ENCODE measurements at places on chromosomes 12 and 14.

- no peak for DNase-seq
These were observed 57.9 kb upstream of the SLC38A2 start for GRCh38 chr12:46430340-46430948.

DNA sequence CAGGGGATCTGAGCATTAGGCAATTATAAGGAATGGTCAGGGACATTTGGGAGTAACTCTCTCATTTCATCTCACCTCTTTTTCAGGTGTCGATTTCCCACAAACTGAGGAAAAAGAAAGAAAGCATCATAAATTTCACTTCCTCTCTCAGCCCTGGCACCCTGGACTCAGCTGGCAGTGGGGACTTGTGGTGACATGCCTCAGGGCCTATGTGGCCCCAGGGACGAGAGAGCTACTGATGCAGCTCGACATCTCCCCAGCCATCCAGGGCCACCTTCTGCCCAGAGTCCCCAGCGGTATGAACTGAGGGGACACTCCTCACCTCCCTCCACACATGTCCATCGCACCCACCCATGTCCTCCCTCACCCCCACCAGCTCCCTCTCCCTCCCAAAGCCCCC, 11.7 kb downstream of the TNFRSF1A start:
- DNase-seq: no peak

GRCh38 chr14:36083317-36083716, 93.2 kb downstream of the PTCSC3 start:
- no peak for DNase-seq

GRCh38 chr12:106329231-106329982, 26.9 kb downstream of the TCP11L2 start:
- DNase-seq: no peak

DNA sequence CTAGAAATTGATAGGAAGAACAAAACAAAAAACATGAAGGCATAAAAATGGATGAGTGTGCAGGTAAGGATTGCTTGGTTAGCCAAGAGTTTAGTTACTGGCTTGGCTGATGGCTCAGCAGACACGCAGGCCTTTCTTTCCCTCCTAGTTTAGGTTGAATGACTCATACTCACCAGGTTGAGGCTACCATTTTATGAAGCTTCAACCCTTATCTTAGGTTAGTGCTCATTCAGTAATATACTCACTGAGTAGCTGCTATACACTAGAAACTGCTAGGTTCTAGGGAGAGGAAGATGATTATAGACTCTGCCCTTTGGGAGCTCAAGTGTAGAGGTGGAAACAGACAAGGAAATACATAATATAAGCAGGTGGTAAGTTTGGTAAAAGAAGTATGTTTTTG, 6.0 kb downstream of the P3H3 start:
- no peak for DNase-seq

- DNase-seq: no peak
These were observed 415.7 kb upstream of the ATP2B1 start for GRCh38 chr12:90124289-90124688.

- no peak for DNase-seq
These were observed 3.2 kb downstream of the METTL25 start for GRCh38 chr12:82361461-82361915.

DNA sequence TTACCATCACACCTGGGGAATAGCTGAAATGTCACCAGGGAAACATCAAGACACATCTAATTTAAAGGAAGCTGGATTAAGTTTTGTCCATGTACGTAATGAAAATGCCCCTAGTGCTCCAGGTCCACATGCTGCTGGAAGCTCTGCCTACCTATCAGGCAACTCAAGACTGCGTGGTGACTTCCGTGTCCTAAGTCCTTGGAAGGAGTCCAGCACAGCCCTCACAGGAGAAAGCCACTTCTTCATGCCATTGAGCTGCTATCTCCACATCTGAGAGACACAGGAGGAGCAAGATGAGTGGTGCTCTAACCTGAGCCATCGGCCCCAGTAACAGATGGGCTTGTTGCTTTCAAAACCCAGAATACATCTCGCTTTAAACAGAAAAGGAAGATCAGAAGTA, 316.4 kb downstream of the DPF3 start:
- DNase-seq: no peak

DNA sequence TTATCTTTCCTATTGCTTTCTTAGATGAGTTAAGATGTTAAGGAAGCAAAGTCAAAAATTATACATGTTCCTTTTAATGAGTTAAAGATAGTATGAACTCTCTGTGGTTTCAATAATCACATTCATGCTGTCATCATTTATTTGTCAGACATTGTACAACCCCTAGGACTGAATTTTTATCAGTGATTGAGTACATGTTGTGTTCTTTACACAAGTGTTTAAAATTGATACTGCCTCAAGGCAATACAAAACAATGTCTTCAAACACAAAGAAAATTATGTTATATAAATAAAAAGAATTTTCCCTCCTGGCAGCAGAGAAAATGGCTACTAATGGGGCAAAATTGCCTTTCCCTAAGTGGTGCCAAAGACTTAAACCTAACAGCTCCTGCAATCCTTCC, 34.6 kb upstream of the KCNJ8 start:
- no peak for DNase-seq

DNA sequence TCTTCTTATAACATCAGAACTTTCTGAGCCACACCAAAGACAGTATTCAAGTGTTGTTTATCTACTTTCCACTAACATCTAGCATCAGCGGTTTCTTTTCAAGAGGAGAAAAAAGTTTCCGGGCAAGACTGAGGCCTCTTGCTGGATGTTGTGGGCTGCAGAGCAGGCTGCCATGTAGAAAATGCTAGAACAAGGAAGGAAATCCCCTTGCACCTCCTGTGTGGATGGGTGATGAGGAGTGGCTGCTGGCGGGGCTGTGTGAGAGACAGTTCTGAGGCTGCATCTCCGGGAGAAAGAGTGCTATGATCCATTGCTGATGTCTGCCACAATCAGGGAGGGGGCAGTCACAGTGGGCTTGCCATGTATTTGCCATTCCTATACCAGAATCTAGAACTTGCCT, 37.8 kb upstream of the PPP1CC start:
- no peak for DNase-seq

DNA sequence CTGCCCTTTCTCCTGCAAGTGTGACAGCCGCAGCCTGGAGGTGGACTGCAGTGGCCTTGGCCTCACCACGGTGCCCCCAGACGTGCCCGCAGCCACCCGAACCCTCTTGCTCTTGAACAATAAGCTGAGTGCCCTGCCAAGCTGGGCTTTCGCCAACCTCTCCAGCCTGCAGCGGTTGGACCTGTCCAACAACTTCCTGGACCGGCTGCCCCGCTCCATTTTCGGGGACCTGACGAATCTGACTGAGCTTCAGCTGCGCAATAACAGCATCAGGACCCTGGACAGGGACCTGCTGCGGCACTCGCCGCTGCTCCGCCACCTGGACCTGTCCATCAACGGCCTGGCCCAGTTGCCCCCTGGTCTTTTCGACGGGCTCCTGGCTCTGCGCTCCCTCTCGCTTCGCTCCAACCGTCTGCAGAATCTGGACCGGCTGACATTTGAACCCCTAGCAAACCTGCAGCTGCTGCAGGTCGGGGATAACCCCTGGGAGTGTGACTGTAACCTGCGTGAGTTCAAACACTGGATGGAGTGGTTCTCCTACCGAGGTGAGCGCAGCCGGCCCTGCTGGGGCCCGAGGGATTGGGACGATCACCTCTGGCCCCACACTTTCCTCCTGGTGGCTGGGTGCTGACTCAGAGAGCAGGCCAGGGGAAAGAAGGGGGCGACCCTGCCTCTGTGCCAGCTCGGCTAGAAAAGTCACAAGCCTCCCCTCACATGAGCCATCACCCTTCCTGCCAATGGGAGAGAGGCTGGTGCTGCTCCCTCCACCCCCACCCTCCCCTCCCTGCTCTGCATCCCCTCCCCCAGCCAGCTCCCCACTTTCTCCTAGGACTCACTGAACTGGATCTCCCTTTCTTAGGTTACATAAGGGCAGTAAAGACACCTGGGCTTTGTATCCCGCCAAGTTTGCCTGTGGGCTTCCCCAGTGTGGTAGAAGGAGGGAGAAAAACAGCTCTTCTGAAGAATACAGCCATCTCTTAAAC, 10.9 kb downstream of the LRTM2 start:
- DNase-seq: no peak

- DNase-seq: no peak
These were observed 159.9 kb upstream of the ALG10B start for GRCh38 chr12:38156497-38157245.

DNA sequence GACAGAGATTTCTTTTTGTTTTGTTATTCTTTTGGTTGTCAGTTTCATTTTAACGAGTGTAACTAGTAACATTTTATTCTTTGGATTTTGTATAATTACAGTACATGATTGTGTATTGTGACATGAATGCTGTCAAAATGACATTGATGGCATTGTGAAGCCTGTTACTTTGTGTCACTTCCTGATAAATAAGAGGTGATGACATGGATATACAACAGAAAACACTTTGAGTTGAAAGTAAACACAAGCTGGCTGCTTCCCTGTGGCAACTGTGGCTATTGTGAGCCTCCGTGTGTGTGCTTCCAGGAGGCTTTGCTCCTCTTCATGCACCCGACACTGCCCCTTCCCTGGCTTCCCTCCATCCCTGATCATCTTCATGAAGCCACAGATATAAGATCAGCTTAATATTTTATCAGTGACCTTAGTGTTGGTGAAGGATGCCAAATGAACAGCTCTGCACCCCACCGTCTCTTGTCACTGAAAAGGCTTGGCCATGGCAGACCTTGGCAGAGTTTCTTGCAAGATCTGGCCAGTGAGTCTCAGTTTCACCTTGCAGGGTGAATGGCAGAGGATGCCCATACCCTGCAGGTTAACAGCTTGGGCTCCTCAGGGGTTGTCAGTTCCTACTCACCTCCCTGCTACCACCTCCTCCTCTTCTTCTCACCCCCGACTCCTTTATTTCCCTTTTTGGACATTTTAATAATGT, 191.9 kb downstream of the EPS8 start:
- DNase-seq: no peak

DNA sequence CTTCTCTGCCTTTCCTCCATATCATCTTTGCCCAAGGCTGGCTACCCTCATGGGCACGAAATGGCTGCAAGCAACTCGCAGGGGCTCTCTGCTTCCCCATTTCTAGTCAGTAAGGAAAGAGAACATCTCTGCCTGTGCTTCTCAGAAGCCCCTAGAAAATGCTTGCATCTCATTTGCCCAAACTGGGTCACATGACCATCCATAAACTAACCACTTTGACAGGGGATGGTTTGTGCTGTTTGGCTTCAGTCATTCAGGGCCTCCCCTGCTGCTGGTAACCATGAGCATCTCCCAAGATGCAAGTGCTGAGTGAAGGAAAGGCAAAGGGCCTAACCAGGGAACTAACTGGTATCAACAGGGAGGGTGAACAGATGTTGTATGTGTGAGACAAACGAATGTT, 91.1 kb downstream of the CCDC60 start:
- no peak for DNase-seq

GRCh38 chr14:20424851-20425250, 11.1 kb downstream of the KLHL33 start:
- no peak for DNase-seq

- DNase-seq: no peak
These were observed 75.7 kb downstream of the DIP2B start for GRCh38 chr12:50580436-50580835.
